Stimulated activated CD4-positive, alpha-beta T cell treated with anti-CD3 and anti-CD28 coated beads, Interleukin-15, amount 100 ng/mL, for 1 hour (primary cell): ENCODE measurements at places on chromosomes 5 and 9.

GRCh38 chr5:89313804-89314588 is 431.0 kb upstream of the MEF2C start:
- DNase-seq: no peak

- DNase-seq: no peak
Measured at GRCh38 chr9:116208417-116209232, 55.0 kb downstream of the PAPPA start.

- DNase-seq: no peak
Measured at GRCh38 chr9:134136118-134136995, 475 bp downstream of the WDR5 start.

- no peak for DNase-seq
Measured at GRCh38 chr5:119275146-119275545, 80.7 kb upstream of the TNFAIP8 start.

DNA sequence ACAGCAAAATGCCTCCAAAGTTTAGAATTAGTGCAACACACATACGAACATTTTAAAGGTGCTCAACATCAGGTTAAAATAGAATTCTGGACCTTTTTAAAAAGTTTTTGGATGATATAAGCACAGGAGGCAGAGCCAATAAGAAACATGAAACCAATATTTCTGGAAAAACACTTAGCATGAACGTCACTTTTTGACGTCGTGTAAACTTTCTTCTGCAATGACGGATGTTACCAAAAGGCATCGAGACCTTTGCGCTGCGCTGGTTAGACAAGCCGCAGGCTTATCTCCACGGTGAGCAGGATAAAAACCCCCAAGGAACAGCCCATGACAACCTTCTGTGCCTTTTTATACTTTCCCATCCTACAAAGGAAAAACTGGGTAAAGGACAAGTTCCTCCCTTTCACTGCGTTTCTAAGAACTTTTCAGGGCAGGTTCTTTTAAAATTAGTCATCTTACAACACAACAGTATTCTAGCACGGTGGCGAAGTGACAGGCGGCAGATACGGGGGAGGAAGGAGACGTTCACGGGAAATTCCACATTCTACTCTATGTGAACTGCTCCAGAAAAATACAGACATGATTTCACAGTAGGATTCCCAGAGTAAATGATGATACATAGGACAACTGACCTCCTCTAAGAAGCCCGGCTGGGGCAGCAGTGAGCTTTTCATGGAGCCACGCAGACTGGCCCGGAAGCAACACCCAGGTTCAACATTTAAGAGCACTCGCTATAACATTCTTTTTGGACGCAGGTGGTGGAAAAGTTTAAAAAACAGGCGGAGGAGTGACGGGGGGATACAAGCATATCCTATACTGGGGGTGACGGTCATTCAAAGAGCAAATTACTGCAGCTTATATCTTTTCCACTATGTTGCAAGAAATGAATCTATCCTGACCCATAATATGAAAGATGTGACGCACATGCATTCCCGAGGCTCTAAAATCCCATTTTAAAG is 52.4 kb downstream of the USP20 start:
- peak; percentile 50 for DNase-seq

- DNase-seq: no peak
Measured at GRCh38 chr9:89993678-89994630, 389.1 kb downstream of the GADD45G start.

DNA sequence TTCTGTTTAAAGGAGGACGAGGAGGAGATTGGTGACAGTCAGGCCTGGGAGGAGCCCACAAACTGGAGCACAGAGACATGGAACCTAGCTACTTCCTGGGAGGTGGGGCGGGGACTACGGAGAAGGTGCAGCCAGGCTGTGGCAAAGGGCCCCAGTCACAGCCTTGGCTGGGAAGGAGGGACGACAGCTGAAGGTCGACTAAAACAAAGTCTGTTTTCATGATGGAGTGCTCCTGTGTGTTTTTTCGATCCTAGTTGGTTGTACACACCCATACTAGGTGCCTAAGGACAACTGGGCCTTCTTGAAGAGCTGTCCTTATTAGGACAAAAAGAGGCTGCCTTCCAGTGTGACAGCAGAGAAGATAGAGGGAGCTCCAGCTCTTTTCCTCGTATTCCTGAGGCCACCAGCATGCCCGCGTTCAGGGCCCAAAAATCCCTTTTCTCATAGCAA is 2.9 kb downstream of the CCDC107 start:
- DNase-seq: no peak

DNA sequence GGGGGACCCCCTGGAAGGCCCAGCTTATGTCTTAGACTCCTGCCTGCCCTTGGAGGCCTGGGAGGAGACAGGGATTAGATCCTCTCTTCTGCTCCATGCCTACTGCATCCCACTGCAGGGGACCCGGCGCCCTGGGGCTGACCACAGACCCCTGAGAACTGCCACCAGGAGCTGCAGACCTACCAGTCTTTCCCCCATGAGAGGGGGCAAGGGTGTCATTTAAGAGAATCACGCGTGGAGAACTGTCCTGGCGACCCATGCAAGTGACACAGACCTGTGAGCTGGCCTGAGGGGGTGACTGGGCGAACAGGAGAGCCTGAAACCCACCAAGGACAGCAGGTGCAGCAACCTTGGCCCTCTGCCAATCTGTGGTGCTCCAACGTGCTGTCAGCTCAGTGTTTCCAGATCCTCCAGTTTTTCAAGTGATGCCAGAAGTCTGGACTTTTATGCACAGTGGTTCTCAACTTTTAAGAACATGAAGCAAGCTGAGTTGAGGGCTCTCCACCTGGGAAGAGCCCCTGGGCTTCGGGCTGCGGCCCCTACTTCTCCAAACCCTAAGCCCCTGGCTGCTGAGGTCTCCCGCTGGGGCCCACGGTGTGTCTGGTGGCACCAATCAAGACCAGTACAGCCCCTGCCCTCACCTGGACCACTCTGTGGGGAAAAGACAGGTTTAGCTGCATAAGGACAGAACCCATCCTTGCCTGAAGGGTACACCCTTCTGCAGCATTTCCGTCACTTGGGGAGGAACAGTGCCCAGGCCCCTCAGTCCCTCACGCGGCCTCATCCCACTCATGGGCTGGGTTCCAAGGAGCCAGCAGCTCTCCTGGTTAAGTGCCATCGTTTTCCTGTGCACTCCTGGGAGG is 18.2 kb downstream of the GFPT2 start:
- no peak for DNase-seq

DNA sequence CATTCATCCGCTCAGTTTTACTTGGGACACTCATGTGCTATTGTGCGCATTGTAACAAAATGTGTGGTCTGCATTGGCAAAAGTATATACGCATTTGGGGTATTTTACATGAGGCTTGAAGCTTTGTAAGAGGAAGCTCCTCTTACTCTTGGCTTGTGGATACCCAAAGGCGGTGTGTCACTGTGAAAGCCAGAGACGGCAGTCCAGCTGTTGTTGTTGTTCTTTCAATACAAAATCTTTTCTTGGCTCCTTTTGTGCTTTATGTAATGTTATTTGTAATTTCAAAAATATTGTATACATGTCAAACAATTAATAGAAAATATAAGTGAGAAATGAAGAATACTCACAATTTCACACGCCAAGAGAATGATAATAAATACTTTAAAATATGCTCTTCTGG is 128.3 kb upstream of the MOCS2 start:
- DNase-seq: no peak

GRCh38 chr5:81417052-81417451 is 23.1 kb upstream of the ACOT12 start:
- no peak for DNase-seq

DNA sequence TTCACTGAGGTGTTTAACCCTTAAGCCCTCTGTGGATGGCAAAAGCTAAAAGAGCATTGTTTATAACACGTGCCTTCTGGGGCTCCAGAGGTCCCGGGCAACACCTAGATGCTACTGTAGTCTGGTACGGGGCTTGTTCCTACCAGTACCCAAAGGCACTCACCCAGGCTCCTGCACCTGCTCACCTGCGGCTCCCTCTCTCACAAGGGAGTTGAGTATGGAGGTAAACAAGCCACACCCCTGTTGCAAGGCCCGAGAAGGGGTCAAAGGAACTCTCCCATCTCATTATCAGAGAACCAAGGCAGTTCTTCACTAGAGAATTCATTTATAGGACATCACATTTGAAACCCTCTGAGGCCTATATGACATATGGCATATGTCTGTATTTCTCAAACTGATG is 53.4 kb upstream of the IL6ST start:
- no peak for DNase-seq

- DNase-seq: peak; percentile 43
Measured at GRCh38 chr9:34628656-34629490, at the start of gene ARID3C. Gene ARID3C (minus strand): TSS chr9:34629066. CDS start chr9:34628014, 1,052 bp downstream.

DNA sequence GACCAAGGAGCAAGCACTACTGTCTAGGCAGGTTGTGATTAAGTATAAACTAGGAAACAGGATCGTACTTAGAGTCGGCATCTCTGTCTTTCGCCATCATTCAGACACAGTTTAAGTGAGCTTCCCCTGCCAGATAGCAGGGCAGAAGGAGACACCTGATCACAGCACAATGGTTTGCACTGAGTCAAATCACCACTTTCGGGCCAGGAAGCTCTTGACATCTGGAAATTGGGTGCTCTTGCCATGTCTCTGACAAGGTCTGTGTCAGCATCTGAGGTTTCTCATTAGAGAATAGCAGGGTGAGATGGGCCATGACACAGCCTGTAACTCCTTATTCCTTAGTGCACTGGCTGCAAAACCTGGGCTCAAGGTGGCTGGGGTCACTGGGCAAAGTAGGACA is 8.3 kb downstream of the ADRB2 start:
- no peak for DNase-seq

DNA sequence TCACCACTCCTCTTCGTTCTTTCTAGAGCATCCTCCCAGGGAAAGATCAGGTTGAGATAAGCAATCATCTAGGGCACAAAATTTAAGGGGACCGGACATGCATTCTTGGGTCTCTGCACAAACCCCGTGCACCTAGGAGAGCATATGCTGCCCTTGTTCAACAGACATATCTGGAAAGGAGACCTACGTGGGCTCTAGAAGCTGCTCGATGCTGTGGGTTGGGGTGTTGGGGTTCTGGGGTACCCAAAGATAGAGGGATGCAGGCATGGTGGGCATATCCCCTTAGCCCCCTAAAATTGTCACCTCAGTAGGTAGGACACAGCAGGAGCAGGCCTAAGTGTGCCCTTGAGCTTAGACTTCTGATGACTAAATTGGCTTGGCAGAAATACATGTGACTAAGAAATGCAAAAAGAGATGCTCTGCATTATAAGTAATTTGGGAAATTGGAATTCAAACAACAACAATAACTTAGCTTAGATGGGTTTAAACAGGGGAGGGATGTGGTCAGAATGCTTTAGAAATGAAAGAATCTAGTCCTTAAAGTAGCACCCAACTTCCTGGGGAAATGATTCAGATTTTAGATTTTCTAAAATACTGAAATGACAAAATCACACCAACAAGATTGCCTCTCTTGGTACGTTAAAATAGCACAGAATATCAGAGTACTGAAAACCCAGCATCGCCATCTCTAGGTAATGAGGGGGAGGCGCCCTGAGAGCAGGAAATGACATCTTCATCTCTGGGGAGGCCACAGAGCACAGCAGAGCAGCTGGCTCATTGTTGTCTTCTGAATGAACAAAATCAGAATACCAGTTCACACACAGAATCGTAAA is 172.3 kb downstream of the GNA14 start:
- peak; percentile 11 for DNase-seq

- DNase-seq: no peak
Measured at GRCh38 chr5:65672796-65673195, 48.0 kb downstream of the SHLD3 start.

DNA sequence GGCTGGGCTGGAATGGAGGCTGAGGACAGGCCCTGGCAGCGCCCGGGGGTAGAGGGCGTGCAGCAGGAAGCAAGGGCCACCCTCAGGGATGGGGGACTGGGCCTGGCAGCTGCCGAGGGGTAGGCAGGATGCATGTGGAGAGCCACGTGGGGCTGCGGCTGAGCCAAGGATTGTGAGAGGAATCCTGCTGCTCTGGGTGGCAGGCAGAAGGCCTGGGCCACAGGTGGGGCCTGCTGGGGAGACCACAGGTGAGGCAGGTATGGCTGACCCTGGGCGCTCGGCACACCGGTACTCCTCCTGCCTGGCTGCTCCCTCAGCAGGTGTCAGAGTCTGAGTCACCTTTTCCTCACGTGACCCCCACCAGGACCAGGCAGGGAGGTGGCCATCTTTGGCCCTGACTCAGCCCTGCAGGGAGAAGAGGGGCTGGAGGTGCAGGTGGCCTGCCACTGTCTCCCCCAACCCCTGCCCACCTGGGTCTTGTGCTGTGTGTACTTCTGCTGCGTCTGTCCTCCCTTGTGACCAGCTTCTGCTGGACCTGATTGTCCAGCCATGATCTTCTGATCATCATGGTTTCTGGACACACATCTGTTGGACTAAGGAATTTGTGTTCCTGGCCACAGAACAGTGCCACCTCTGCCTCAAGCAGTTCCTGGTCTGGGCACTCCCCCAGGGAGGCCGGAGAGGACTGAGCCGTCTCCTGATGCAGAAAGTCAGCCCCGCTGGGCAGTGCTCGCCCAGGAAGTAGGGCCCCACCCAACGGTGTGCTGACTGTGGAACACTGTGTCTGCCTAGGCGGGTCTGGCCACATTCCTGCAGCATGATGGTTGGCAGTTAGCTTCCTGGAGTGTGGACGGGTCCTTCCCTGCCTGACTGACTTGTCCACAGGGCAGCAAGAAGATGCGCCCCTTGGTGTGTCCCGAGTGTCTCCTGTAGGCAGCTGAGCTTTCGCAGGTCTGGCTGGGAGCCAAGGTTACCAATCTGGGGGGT is 6.4 kb downstream of the ARRDC1 start:
- no peak for DNase-seq
